AG04449 (cell line): ENCODE measurements at places on chromosomes 1 and 21.

GRCh38 chr1:24416666-24417391 lies 1.2 kb downstream of the NIPAL3 start:
- DNase-seq: peak; percentile 97

DNA sequence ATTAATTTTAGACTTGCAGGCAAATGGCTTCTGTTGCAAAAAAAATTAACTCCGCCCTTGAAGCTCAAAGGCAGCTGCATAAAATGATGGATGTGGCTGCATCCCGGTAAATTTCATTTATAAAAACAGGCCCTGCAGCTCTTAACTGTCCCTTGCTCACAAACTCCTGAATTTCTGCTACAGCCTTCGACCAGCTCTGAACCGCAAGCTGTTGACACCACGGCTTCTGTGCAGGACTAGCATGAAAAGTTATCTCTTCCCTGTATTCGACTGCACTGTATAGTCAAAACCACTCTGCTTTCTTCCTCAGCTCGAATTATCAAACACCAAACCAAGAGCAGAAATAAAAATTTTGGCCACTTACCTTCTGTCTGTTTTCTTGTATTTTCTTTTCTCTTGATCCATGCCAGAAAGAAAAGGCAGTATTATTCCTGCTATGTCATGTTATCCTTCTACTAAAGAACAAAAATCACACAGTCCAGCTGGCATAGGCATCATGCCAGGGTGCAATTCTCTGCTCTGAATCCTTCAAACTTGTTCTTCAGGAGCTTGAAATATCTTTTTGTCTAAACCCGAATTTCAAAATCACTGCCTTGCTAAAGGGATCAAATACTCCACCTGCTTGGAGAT lies 195.5 kb upstream of the NCAM2 start:
- no peak for DNase-seq

GRCh38 chr1:13749543-13750341 lies 49.8 kb downstream of the PRDM2 start:
- no peak for DNase-seq

- DNase-seq: no peak
Observed at GRCh38 chr1:29970747-29971325, 734.5 kb downstream of the PTPRU start.

GRCh38 chr1:5755552-5756125 lies 236.6 kb downstream of the NPHP4 start:
- DNase-seq: no peak
